Stimulated activated CD8-positive, alpha-beta memory T cell treated with anti-CD3 and anti-CD28 coated beads, Interleukin-7, amount 100 ng/mL, for 24 hours (primary cell): ENCODE measurements at places on chromosomes 12 and 14.

GRCh38 chr14:50955373-50956043, 11.2 kb upstream of the PYGL start:
- DNase-seq, result no peak

DNA sequence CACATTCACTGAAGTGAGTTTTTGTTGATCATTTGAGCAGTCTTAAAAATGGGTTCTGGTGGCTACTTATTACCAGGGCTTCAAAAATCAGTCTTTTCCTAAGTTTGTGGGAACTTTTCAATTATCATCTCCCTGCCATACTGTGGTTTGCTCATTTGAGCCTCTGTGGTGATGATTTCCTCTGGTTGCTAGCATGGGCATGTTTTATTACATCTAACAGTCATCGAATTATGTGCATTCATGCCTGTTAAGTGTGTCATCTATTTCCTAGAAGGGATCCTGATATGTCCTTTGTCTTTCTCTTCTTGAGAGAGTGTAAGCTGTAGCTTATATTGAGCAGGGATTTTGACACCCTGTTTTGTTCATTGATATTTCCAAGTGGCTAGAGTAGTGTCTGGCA, 116.8 kb downstream of the WIF1 start:
- DNase-seq, result no peak

DNA sequence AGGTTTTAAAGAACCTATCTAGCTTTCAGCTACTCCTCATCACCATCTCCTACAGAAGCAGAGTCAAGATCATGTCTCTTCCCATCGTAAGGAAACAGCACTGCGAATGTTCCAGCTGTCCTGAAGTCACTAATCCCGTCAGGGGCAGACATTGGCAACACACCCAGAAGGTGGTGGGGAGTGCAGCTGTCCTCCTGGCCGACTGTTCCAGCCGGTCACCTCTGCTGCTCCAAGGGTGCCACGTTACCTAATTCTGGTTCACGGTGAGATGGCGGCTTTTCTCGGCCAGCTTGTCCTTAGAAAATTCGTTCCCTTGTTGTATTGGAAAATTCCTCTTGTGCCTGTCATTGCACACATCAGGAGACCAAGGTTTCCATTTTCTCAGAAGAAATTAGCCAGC, 196.2 kb downstream of the ZFP36L1 start:
- no peak for DNase-seq

GRCh38 chr12:120719072-120719471, 6.6 kb upstream of the ACADS start:
- no peak for DNase-seq

- DNase-seq, result no peak
Measured at GRCh38 chr12:59119676-59120075, 199.4 kb upstream of the LRIG3 start.

GRCh38 chr14:24673059-24673458, 39.1 kb upstream of the GZMB start:
- DNase-seq, result no peak

- no peak for DNase-seq
Measured at GRCh38 chr14:104087505-104087904, 2.0 kb downstream of the ASPG start.

GRCh38 chr12:110619534-110619953, 5.6 kb downstream of the TCTN1 start:
- DNase-seq, result no peak

DNA sequence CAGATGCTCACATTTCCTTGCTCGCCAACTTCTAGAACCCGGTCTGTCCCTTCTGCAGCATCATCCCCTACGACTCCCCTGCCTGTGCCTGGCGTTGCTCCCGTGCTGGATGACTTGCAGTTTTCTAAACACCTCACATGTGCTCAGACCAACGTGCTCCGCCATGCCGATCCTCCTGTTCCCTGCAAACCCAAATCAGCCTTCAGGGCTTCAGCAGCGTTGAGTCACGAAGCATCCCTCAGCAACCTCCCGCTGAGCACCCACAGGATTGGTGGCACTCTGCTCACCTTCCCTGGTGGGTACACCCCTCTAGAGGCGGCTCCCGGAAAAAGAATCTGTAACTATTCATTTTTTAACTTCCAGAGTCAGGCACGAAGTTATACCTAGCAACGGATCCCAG, 2.8 kb upstream of the PIWIL1 start:
- DNase-seq, result no peak

- DNase-seq, result no peak
Measured at GRCh38 chr12:124094733-124095132, 121.7 kb downstream of the ZNF664 start.

GRCh38 chr14:54197369-54197768, 199.4 kb upstream of the CDKN3 start:
- no peak for DNase-seq

- no peak for DNase-seq
Measured at GRCh38 chr14:32542507-32542906, 213.4 kb downstream of the AKAP6 start.

DNA sequence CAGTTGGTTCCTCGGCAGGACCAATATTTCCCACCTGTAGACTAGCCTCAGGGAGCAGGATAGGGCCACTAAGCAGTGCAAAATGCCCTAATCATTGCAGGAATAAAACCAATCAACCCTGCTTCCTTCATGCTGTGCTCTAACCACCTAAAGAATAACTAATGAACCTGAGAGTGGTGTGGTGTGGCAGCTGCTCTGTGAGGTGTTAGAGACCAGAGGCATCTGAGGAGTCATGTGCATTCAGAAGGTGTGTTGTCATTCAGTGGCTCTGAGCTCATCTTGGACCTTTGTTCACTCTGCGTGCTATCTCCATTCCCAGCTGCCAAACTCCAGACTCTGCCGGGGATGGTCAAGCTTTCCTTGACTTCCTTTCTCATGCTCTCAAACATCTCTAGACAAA, 136.7 kb upstream of the EGLN3 start:
- DNase-seq, result no peak

DNA sequence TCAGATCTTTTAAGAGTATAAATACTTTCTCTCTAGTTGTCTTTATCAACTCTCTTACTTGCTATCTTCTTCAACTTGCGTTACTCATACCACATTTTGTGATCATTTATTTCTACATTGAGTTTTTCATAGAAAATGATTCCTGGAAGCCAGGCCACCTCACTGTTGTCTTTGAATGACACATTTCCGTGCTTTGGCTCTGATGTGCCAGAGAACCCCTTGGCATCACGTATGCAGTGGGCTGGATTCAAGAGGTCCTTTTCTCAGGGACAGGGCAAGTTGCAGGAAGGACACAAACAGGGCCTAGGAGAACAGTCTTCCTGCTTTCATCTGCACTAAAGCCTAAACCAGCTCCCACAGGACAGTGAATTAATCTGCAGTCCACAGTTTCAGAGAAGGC, 70.3 kb upstream of the PYGL start:
- no peak for DNase-seq

GRCh38 chr12:117214797-117215196, 24.5 kb upstream of the FBXO21 start:
- no peak for DNase-seq

GRCh38 chr14:58796242-58797009, 158.7 kb downstream of the DACT1 start:
- no peak for DNase-seq

- DNase-seq, result no peak
Measured at GRCh38 chr12:43028826-43029225, 439.3 kb upstream of the PRICKLE1 start.

GRCh38 chr12:105281694-105282049, 45.7 kb upstream of the APPL2 start:
- DNase-seq, result no peak

GRCh38 chr12:3777206-3777809, 24.4 kb upstream of the CRACR2A start:
- DNase-seq, result no peak

- no peak for DNase-seq
Measured at GRCh38 chr14:52467515-52468266, 84.6 kb downstream of the TXNDC16 start.

DNA sequence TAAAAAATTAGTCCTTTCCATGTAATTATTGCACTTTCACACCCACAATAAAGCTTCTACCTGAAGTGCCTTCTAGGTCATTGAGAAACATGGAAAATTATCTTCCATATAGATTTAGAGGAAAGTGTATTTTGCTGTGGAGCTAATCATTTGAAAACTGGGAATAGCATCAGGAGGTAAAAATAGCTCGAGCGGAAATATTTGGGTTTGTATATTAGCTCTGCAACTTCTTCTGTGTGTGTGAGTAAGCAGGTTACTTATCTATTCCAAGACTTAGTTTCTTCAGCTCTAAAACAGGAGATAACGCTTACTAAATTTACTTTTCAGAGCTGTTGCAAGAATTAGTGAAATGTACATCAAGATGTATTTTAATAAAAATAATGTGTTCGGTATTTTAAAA, 95.0 kb upstream of the MON2 start:
- DNase-seq, result no peak

DNA sequence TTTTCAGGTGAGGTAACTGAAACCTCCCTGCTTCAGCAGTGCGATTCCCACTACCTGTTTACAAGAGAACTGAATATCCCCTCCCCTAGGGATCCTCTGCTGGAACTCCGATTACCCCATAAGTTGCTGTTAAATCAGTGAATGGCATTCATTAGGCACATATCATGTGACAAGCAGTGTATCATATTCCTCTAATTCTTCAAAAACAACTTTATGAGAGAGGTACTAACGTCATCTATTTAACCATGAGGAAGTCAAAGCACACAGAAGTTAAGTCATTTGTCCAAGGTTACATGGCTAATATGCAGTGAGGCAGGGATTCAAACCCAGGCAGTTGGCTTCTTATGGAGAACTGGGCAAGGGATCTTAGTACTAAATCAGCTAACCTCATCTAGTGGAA, 43.9 kb upstream of the PCED1B start:
- DNase-seq, result no peak

- no peak for DNase-seq
Measured at GRCh38 chr12:102067574-102068258, 5.9 kb upstream of the WASHC3 start.

- no peak for DNase-seq
Measured at GRCh38 chr14:79708426-79709388, 502.6 kb downstream of the DIO2 start.

- no peak for DNase-seq
Measured at GRCh38 chr12:39365364-39366001, 77.4 kb downstream of the KIF21A start.

DNA sequence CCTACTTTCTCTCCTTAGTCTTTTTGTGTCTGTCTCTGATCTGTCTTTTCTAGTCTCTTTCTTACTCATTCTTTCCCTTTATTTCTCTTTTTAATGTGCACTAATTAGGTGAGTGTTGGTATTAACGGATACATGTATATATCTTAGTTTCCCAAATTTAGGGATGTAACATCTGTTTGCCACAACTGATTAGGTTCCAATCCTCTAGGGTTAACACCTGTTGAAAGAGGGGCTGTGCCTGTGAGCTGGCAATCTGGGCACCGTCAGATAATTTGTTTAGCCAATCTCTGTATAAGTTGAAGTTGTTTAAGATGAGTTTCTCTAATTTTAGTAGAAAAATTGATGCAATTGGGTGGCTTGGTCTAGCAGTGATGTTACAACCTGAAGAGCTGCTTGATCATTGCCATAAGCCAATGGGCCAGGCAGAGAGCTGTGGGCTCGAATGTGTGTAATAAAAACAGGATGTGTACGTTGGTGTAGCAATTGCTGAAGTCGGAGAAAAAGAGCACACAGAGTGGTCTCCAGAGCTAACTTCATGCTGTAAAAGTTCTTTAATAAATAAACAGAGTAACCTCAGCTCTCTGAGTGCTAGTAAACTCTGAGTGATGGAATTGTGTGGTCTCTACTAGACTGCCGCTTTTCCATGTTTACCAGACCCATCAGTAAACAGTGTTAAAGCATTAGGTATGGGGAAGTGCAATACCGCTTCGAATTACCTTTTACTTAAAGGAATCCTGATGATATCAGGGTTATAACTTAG, 18.3 kb upstream of the LYZ start:
- DNase-seq, result no peak
